ENCODE measurements at places on chromosomes 6 and 20.
A peak's percentile ranks its signal among the peaks of the same experiment; 100 is the strongest.

DNA sequence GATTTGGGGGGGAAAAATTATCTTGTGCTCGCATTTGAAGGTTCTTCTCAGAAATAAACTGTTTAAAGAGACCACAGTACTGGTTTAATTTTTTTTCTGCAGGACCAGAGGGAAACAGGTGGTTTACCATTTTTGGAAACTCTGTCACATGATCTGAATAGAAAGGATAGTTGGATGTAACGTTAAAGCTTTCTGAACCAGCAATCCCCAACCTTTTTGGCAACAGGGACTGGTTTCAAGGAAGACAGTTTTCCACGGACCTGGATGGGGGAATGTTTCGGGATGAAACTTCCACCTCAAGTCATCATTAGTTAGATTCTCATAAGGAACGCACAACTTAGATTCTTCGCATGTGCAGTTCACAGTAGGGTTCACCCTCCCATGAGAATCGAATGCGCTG is 50.4 kb downstream of the MCM8 start:
- DNase-seq: no peak

DNA sequence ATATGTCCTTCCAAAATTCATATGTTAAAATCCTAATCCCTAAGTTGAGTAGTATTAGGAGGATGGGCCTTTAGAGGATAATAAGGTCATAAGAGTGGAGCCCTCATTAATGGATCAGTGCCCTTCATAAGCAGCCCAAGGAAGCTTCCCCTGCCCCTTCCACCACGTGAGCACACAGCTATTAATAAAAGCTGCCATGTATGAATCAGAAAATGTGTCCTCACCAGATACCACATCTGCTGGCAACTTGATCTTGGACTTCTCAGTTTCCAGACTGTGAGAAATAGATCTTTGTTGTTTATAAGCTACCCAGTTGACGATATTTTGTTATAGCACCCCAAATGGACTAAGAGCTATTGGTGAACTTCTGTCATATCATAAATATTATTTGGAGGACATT is 207.7 kb upstream of the HDDC2 start:
- no peak for DNase-seq

DNA sequence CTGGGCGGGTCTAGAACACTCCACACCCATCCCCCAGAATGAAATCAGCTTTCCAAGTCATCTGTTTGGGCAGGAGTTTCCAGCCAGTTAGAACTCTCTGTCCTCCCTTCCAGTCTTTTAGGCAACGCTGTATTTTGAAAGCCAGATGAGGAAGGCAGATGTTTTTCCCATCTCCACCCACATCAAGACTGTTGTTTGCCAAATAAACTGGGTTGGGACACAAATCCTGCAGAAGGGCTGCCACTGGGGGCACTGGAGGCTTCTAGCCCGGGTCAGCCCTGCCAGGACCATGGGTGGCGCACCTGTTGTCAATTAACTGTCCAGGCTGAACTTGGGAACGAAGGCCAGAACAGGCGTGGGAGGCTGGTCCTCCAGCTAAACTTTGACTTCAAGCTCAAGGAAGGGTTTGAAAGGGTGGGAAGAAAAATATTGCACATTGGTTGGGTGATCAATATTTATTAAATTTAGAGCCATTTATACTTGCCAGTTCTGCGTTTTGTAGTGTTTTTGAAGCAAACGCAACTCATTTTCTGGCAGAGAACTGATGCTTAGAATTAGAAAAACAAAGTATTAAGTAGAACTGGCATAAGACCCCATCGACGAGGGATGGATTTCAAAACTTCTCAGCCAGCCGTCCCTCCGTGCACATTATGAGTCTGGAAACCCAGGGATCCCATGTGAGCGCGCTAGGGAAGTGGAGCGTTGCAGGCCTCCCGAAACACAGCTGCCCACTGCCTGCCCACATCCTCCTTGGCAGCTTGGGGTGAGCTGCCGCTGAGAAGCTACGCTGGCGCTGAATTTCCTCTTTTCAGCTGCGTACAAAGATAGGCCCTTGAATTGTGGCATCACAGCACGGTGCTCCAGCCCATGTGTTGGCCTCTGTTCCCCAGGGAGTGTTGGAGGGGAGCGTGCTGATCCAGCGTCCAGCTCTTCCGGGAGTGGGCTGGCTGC is 297.4 kb downstream of the QKI start:
- DNase-seq: no peak

DNA sequence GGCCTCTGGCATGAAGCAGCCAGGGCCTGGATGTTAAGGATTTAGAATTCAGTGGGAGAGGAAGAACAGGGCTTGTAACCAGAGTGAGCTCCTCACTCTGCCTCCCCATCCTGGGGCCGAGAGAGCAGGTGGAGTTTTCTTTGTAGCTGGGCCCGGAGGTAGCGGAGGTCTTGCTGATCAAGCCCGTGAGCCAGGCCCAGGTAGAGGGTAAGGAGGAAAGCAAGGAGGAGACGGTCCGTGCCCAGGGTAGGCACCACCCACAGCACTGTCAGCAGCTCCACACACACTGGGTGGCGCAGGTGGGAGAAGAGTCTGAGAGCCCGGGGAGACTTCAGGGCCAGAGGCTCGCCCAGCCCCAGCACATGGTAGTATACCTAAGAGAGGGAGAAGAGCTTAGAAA is 2.1 kb upstream of the PPP1R18 start:
- DNase-seq: no peak

DNA sequence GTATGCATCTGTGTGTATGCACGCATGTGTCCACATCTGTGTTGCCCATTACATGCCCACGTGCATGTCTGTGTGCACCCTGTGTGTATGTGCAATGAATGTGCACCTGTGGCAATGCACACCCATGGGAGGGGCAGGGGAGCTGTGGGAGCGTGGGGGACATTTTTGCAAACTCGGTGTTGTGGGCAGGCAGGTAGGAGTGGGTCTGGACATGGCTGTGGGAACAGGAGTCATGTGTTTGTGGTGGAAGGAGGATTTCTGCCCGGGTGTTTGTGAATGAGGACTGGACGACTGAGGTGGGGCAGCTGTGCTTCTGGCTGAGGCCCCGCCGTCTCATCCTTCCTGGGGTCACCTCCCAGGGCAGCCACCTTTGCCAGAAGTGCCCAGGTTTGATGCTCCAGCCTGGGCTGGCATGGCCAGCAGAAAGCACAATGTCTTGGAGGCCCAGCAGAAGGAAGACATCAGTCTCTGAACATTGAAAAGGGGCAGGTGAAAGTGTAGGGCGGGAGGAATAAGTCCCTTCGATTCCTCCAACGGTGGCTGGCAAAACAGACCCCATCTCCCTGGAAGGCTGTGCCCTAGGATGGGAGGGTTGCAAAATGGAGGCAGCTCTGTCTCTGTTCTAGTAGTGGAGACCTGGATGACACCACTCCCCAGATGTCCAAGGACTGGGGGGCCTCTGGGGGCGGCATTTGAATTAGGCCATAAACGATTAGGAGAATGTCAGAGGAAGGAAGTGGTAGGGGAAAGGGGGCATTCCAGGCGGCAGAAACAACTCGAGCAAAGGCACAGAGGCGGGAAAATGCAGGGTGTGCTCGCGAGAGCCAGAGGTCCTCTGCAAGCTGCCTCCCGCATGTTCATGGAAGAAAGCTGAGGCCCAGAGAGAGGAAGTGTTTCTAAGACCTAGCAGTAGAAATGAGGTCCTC is 19.1 kb upstream of the ARMC12 start:
- DNase-seq: no peak

GRCh38 chr20:62814709-62815065 is 2.2 kb upstream of the COL9A3 start:
- no peak for DNase-seq

DNA sequence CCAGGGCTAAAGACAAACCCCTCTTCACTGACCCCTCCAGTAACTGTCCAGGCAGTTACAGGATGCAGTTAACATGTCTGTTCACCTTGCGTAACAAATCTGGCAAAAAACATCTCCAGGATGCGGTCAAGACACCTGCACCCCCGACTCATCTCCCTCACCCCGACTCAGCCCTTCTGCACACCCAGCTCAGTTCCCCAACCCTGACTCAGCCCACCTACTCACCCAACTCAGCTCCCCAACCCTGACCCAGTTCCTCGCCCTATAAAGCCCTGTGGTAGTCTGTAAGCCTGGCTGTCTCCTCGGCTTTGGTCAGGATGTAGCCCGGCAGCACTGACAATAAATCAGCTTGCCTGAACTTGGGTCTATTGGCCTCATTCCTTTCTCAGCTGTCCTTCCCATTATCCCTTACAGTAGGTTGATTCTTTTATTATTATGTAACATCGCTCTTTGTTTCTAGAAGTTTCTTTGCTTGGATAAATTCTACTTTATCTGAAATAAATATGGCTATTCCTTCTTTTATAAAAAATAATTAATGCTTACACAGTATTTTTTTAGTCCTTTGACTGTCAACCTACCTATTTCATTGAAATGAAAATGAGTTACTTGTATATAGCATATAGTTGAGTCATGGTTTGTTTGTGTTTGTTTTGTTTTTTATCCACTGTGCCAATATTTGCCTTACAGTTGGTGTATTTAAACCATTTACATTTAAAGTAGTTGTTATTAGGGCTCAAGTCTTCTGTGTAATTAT is 12.9 kb upstream of the ADTRP start:
- peak; percentile 29 for DNase-seq

- DNase-seq: no peak
Measured at GRCh38 chr6:45494416-45495135, 116.8 kb upstream of the SUPT3H start.

DNA sequence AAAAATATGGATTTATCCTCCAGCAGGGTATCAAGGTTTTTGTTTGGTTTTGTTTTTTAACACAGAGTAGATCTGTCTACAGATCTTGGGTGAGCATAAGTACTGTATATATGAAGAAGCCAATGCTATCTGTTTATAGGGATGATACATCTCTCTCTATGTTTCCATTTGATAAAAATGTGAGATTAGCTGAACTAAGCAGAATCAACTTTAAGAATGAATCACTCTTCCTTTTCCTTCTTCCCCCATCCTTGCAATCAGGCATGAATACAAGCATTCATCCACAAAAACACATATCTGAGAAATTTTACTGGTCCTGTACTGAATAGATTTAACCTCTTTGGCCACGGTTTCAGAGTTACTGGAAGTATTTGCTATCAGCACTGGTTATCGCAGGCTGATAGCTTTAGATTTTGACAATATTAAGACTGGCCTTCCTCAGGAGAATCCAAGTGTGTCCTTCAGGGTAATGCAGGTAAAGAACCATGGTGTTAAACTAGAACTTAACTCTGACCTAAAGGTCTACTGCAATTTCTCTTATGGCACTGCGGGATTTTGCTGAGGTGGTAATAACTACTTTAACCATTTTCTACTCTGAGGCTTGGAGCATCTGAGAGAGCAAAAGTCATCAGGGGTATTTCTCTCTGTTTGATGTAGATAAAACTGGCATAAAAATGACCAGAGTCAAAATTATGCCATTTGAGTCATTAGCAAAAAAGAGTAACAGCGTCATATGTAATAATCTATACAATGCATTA is 1.5 kb downstream of the SNAP25 start:
- DNase-seq: no peak

- DNase-seq: peak; percentile 52
Measured at GRCh38 chr6:28896505-28897368, 27.0 kb downstream of the TRIM27 start.

DNA sequence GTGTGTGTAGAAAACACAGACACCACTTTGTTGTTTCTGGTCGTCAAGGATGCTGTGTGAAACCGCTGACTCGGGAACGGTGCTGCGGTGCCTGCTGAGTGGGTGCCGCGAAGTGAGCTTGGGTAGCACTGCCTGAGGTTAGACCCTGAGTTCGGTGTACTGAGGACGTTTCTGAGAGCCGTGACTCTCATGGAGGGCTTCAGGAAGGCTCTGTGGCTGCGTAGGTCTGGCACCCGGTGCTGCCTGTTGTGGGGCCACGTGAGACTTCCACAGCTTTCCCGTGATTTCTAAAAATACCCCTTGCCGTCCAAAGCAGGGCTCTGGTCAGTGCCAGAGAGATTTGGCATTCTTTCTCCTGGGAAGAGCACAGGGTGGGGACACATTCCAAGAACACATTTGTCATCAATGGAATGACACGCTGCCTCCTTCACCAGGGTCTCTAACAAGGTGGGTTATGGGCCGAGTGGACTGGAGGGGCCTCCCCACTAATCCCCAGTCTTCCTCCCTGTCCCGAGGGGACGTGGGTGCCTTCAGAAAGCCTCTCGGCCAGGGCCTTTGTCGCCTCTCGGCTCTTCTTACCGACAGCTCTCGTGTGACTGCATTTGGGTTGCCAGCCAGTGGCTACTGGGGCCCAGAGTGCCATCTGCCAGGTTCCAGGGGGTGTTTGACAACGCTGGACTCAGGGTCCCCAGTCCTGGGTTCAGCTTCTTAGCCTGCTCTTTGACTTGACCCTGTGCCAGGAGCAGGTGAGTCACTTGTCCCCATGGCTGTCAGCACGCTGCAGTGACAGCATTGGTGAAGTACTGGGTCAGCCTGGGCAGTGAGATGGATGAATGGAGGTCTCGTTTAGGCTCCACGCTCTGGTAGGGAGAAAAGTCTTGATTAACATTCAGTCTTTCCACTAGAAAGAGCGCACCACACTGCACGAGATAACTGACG is 62.2 kb downstream of the SYNJ2 start:
- DNase-seq: no peak

DNA sequence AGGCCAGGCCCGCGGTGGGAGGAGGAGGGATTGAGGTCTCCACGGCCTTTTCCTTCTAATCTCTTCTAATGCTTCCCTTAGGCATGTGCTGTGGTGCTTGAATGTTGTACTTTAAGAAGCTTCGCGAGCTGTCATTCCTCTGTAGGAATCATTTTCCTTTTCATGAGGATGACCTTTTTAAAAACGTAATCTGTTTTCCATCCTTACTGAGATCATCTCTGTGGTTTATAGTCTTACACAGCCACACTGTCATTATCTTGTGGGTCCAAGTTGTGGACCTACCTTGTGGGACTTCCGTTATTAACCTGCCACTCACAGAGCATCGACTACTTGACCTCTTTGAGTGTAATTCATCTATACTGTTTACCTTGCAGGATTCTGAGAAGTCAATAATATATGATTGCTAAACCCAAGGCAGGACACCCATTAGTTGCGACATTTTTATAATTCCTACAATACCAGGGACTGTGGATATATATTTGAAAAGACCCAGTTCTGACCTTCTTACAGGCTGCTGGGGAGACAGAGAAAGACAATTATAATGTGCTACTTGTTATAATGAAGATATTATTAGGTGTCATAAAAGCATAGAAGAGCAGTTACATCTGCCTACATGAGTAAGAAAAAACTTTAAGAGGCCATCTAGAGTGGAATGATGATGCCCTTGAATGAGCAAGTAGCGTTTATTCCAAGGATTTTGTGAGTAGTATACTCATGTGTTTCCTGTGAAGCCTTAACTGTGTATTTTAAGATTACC is 842 bp downstream of the SLC25A27 start:
- DNase-seq: no peak

- DNase-seq: no peak
Measured at GRCh38 chr20:21075471-21075870, 30.7 kb downstream of the LINC00237 start.

GRCh38 chr20:32465092-32465900 is 107.2 kb downstream of the ASXL1 start:
- peak; percentile 34 for DNase-seq

DNA sequence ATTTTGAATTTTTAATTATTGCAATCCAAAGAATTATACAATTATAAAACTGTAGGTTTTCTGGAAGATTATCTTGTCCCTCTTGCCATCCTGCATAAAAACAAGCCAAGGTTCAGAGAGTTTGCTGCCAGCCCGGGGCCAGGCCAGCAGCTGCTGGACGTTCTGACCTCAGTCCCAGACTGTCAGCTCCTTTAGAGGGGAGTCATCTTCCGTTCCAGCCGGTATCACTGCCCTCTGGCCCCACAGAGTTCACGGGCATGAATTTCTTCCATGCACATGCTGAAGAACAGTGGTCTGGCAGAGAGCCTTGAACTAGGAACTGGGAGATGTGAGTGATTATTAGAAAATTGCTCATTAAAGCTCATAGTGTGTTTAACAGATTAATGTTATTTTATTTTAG is 130.4 kb upstream of the QKI start:
- DNase-seq: no peak

GRCh38 chr6:138500045-138500665 is 861 bp upstream of the NHSL1 start:
- DNase-seq: no peak
